ENCODE measurements at places on chromosomes 12 and 14.

GRCh38 chr12:76590131-76590530 lies 30.6 kb upstream of the OSBPL8 start:
- DNase-seq = no peak

- no peak for DNase-seq
Observed at GRCh38 chr12:716506-716905, 35.9 kb upstream of the WNK1 start.

- no peak for DNase-seq
Observed at GRCh38 chr14:102957222-102957621, 34.8 kb downstream of the AMN start.

DNA sequence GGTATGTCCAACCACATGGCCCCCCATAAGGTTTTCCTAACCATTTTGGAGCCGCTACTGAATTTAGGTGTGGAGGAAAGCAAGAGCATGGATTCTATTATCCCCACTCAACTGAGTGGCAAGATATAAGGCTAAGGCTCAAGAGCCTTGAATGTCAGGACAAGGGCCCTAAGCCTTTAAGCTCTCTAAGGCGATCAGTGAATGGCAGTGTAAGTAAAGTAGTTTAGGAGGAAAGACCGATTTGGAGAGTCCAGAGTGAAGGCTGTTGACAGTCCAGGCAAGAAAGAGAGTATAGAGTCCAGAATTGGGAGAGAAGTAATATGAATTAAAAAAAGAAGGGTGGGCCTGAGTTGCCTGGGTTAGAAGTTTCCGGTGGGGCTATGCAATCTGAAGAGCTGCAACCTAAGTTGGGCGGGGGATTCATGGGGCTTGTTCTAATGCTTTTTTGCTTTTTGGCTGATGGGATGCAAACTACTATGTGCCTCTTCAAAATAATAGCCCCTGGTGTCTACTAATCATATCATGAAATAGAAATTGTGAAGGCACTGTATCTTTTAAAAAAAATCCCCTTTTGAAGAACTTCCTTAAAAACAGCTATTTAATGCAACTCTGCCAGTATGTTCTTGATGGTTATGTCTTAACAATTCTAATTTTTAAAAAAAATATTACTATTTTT lies at the start of gene SPIC:
Gene SPIC (plus strand): TSS at position 626 of the 676 bp plus-strand sequence. CDS start 1,569 bp downstream, outside the sequence.
- DNase-seq = no peak

DNA sequence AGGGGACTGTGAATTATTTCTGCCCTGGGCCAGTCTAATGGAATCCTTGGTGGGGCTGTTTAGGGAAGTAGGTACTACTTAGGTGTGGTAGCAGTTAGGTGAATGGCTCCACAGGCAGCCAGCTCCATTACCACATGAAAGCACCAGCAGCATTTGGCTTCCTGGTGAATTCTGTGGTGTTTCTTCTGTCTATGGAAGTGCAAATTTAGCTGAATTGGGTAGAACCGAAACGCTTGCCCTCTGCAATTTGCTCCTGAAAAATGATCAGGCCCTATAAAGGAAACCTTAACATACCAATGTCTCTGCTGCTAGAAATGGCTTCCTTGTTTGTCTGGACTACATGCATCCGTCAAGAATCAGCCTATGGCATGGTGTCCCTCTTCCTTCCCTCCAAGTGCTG lies 16.4 kb downstream of the FLRT2 start:
- DNase-seq = no peak

DNA sequence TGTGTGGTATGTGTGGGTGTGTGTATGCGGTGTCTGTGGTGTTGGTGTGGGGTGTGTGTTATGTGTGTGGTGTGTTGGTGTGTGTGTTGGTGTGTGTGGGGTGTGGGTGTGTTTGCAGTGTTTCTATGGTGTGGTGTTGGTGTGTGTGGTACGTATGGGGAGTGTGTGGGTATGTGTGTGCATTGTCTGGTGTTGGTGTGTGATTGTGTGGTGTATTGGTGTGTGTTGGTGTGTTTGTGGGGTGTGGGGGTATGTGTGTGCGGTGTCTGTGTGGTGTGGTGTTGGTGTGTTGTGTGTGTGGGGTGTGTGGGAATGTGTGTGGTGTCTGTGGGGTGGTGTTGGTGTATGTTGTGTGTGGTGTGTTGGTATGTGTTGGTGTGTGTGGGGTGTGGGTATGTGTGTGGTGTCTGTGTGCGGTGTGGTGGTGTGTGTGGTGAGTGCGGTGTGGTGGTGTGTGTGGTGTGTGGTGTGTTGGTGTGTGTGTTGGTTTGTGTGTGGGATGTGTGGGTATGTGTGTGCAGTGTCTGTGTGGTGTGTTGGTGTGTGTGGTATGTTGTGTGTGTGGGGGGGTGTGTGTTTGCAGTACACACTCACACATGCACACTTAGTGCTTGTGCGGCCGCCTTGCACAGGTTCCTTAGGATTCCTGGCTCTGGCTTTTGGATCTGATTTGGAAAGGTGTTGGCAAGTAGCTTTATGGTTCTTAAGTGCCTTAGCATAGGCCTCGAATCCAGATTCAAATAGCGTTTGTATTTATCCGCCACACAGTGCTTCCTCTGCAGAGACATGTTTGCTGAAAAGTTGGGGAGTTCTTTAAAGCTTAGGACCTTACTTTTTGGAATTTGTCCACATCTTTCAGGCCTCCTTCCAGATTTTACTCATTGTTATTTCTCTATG lies 16.4 kb downstream of the MLXIP start:
- no peak for DNase-seq

Data from GOT3 (cell line).